H1 (cell line): ENCODE measurements at places on chromosomes 1 and 21.

GRCh38 chr1:71307451-71307850 lies 226.6 kb upstream of the ZRANB2 start:
- no peak for DNase-seq

DNA sequence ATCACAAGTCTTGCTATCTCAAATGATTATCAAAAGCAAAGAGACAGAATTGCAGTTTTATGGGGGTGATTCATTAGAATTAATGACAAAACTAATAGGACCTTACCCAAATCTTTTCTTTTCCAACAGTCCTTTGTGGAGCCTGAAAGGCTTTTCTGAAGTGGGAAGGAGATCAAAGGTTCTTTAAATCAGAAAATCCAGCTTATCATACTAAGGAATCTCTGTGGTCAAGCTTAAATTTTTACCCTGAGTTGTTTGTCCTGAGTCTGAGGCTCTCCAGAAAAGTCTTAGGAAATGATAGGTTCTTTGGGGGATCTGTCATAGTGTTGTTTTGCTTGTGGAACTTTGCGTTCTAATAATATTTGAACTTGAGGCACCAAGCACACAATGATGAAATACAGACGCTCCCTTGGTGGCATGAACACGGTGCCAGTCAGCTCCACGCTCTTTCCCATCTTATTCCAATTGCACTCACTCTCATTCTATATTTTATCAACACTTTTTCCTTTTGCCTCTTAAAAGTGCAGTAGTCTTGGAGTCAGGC lies 38.0 kb upstream of the COL24A1 start:
- no peak for DNase-seq

DNA sequence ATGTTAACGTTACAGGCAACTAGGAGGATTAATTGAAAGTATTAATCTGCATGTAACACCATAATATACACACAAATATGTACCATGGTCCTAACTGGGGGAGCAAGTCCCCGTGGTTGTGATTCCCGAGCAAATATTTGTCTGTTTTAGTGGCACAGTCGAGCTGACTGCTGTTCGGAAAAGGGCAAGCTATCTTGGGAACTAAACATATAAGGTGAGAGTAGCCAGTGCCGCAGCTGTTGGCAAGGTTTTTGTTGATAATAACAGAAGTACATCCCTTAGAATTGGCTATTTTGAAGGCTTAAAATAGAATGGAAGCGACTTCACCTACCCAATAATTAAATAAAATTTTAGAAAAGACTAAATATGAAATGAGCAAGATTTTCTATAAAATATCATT lies 45.5 kb downstream of the UCHL5 start:
- no peak for DNase-seq

- DNase-seq = no peak
These were observed 61.7 kb upstream of the USP24 start for GRCh38 chr1:55276671-55277376.

GRCh38 chr1:179924268-179924667 lies 30.3 kb upstream of the CEP350 start:
- DNase-seq = no peak

DNA sequence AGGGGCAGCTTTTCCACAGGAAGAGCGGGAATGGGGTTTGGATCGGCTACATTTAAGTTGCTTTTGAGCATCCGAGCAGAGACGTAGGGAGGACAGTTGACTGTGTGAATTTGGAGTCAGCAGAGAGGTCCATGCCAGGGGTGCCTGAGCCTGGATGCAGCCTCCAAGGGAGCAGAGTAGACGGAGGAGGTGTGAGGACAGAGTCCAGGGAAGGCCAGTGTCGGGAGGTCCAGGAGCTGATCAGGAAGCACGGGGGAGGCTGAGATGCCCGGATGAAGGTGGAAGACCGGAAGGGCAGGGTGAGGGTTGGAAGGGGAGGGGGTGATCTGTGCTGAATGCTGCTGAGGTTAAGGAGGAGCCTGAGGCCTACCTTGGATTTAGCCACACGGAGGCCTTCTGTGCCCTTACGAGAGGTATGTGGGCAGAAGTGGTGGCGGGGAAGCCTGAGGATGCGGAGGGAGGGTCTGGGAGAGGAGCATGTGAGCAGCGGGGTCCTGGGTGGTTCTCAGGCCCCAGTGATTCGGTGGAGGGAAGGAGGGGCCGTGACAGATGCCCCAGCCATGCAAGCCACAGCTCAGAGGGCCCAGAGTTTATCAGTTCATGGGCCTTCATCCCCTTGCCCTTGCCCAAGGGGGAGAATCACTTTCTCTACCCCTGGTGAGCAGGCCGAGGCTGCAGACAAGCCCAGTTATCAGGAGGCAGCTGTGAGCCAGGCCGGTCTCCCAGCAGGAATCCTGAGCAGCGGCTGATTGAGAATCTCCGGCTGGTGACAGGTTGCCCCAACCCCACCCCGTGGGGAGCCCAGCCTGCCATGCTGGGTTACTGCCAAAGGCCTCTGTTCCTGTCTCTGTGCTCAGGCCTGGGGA lies 54.0 kb upstream of the ACTL8 start:
- DNase-seq = no peak

DNA sequence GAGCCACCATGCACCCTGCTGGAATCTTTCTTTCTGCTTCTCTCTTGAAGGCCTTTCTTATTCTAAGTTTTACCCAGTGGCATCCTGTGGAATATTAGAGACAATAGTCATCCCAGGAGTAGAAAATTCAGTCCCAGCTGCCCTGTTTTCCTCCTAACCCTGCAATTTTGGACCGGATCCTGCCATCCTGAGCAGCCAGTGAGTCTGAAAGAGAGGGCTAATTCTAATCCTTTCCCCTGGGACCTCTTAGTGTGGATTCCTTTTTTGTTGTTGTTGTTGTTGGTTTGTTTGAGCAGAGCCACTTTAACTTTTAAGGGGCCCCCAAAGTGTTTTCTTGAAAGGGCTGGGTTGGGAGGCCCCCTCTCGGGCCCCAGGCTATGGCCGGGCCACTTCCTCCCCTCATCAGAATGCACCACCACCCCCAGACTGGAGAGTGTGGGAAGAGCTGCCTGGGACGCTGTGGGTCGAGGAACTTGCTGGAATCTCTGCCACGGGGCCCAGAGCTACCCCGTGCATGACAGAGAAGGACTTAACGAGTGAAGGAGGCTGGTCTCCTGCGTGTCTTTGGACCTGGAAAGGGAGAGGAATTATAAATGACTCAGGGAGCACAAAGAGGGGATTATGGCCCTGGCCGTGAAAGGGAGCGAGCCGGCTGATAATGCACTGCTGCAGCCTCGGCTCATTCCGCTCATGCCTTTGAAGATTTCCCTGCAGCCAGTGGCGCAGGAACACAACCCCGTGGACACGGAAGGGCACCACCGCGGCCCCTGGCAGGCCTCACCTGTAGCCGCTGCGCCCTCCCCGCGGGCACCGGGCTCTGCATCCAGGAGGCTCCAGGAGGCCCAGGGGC lies 81.0 kb upstream of the AKT3 start:
- no peak for DNase-seq

DNA sequence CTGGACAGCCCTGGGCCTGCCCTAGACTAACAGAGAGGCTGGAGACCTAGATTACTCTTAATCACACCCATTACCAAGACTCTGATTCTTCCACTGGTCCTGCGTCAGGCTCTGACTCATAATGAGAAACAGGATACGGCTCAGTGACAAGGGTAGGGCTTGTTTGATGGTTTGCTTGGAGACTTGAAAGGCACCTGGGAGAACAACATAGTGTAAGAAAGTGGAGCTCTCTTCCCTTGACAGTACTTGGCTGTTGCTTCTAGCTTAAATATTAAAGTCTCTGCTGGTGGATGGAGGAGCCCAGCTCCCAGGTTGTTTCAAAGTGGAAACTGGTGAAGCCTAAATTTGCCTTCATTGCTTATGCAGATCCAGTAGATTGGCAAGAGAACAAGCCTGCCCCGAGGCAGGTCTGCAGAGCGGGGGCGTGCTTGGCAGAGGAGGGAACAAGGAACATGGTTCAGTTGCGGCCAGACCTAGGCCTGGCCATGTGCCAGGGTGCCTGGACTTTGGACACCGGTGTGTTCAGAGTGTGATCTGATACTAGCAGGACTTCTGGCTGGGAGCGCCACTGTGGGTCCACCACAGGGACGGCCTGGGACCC lies 480.6 kb downstream of the CAMTA1 start:
- DNase-seq = no peak

GRCh38 chr1:234686035-234686434 lies 76.1 kb upstream of the IRF2BP2 start:
- DNase-seq = no peak

- no peak for DNase-seq
These were observed 577.0 kb downstream of the LMO4 start for GRCh38 chr1:87905651-87906050.

GRCh38 chr1:186948535-186948934 lies 119.8 kb downstream of the PLA2G4A start:
- no peak for DNase-seq

GRCh38 chr1:147567594-147568381 lies 26.5 kb downstream of the BCL9 start:
- DNase-seq = peak; percentile 49

GRCh38 chr1:56965916-56966697 lies at the start of gene C8B:
TSS of gene C8B (minus strand) at chr1:56966015. CDS start at chr1:56965948, 67 bp downstream.
- DNase-seq = no peak

DNA sequence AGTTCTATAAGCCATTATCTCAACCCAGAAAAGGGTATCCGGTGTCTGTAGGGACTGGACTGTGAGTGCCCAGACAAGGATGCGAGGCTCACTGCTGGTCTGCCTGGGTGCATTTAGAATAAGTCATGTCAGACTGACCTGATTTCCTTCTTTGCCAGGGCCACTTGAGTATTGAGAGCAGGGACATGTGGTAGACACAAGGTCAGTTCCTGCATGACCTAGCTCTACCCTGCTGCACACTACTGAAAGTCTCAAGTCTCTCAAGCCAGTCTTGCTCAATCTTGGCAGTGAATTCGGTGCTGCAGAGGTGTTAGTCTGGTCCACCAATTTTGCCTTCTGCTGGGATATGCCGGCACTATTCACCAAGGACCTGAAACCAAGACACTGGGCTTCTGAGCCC lies 180.1 kb downstream of the C1orf94 start:
- DNase-seq = no peak

GRCh38 chr1:171841931-171842761 lies 848 bp downstream of the DNM3 start:
- DNase-seq = peak; percentile 71

DNA sequence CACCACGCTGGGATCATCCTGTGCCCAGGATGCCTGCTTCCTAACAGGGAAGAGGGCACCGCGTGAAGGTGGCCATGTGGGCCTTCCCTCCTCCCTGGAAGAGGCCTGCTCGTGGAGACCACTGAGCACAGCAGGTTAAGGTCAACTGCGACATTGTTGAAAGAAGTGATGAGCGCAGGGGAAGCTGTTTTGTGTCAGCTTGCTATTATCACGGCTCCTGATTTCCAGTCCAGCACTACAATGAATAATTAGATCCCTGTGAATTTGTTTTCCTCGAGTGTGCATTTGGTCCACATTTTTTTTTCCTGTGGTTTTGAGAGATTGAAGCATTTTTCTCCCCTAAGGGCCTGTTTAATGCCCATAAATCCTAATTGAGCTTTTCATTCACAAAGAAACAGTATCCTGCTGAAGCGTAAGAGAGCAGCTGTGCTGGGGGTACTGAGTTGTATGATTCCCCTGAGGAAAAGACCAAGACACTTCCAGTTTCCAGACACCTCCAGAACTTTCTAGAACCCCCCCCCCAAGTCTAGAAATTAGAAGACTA lies 204.9 kb downstream of the KCNJ6 start:
- DNase-seq = no peak

GRCh38 chr21:25636727-25637126 lies 2.3 kb upstream of the JAM2 start:
- no peak for DNase-seq

DNA sequence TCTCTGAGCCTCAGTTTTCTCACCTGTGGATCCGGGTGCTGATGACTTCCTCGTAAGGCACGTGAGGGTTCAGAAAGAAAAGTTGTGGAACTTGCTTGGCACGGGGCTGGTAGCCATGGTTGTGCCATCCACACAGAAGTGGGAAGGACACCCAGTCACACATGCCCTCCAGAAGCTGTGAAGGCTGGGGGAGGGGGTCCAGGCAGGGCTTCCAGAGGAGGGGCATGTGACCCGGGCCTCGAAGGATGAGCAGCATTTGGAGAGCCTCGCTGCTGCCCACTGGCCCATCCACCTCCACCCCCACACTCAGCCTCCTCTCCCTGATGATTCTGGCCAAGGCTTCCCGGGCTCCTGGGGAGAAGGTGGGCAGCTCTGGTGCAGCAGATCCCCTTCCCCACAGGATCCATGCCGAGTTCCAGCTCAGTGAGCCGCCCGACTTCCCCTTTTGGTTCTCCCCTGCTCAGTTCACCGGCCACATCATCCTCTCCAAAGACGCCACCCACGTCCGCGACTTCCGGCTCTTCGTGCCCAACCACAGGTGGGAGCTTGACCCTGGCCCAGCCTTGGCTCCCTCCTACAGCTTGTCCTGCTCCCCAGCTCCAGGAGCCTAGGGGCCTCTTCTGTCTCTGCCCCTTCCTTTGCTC lies 9.4 kb downstream of the SELENON start:
- DNase-seq = no peak

- no peak for DNase-seq
These were observed 61.2 kb upstream of the ETV3 start for GRCh38 chr1:157199421-157199755.

GRCh38 chr21:45818276-45818903 lies 163.2 kb upstream of the COL6A1 start:
- no peak for DNase-seq

DNA sequence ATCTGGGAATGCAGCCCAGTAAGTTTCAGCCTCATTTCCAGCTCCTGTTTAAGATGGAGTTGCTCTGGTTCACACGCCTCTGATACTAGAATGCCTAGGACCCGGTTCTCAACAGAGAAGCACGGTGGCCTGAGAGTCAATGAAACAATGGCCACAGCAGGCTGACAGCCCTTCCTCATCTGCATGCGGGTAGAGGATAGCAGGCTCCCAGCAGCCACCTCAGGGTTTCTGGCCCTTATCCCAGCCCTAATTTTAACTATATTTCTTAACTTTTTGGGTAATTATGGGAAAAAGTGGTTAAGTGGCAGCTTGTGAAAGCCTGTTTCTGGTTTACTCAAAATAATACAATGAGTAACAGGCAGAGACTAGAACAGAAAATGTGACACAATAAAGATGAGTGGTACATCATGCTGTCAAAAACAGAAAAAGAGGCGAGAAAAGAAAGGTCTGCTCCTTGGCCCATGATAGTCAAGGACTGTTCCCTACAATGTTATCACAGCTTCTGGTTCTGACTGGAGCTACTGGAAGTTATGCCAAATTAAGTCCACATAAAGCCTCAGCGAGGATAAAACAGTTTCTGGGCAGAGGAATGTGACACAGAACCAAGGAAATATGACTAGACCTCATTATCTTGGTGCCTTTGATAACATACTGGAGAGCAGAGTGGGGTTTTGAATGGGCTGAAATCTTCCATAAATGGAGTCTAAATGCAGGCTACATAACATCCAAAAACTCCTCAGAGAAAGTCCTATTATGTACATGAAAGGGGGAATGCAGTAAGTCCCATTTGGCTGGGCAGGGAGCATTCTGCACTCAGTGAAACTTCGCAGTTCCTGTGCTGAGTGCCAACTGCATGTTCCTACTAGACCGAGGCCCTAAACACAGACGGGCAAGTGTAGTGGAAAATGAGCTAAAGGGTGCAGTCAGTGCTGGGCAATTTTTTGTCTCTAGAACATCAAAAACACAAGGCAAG lies 92.1 kb downstream of the NIBAN1 start:
- DNase-seq = no peak
